ENCODE measurements at places on chromosomes 6 and 20. TPM values are rescaled to one million over a fixed set of nuclear protein-coding genes. Genes with fewer than 3 reads are reported as not detected.

The ME1 gene
- 58.6 TPM for total RNA-seq

The ZSCAN16 gene
- total RNA-seq: 2.8 TPM

The SLC13A3 gene
- 0.34 TPM for total RNA-seq

The TTK gene
- total RNA-seq: 5.5 TPM

GRCh38 chr6:67663105-67663895 lies 971.8 kb upstream of the ADGRB3 start:
- no peak for DNase-seq

- no peak for DNase-seq
These were observed 6.3 kb upstream of the AP5S1 start for GRCh38 chr20:3813848-3814581.
